Daoy (cell line): ENCODE measurements at places on chromosomes 7 and 10.
A peak's percentile ranks its signal among the peaks of the same experiment; 100 is the strongest.

DNA sequence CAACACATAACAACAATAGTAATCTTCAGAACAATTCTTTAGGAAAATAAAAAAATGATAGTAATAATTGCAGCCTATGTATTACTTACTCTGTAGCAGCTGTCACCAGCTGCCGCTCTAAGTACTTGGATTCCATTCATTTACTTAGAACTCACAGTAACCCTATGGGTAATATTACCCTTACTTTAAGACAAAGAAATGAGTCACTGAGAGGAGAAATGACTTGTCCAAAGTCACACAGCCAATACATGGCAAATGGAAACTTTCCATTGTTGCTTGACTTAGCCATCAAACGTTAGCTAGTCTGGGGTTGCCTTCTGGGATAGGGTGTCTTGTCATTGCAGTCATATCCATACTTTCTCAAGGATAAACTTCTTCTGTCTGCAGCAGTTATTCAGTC lies 3.6 kb downstream of the CCNY start:
- no peak for DNase-seq

DNA sequence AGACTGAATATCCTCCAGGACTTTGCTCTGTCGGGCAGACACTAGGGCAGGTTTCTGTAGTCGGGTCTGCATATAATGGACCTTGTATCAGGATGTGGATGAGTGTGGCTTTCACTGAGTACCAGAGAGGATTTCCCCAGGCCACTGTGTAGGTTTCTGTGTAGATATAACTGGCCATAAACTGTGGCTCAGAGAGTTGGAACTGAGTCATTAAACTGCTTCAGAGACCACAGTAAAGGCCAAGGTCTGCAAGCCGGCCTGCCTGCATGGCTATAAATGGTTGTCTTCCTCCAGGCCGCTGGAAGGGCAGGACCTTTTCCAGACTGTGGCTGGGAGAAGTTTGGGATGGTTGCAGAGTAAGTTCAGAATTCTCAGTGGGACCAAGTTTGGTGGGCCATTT lies 16.9 kb downstream of the ZNF92 start:
- DNase-seq, result no peak

- DNase-seq, result no peak
Measured at GRCh38 chr7:13442226-13442625, 547.2 kb downstream of the ETV1 start.

GRCh38 chr10:67609996-67610793 lies 85.8 kb downstream of the CTNNA3 start:
- DNase-seq, result no peak

- DNase-seq, result no peak
Measured at GRCh38 chr10:25117757-25118156, 57.0 kb upstream of the GPR158 start.

GRCh38 chr10:10804061-10804460 lies 213.6 kb upstream of the CELF2 start:
- no peak for DNase-seq

GRCh38 chr7:151057506-151057988 lies at the start of gene CDK5:
TSS of gene CDK5 (minus strand) at chr7:151057897. CDS start at chr7:151057848, 49 bp downstream.
- DNase-seq, result no peak

GRCh38 chr7:128829391-128830166 lies 627 bp upstream of the FLNC start:
- DNase-seq, result peak; percentile 91

DNA sequence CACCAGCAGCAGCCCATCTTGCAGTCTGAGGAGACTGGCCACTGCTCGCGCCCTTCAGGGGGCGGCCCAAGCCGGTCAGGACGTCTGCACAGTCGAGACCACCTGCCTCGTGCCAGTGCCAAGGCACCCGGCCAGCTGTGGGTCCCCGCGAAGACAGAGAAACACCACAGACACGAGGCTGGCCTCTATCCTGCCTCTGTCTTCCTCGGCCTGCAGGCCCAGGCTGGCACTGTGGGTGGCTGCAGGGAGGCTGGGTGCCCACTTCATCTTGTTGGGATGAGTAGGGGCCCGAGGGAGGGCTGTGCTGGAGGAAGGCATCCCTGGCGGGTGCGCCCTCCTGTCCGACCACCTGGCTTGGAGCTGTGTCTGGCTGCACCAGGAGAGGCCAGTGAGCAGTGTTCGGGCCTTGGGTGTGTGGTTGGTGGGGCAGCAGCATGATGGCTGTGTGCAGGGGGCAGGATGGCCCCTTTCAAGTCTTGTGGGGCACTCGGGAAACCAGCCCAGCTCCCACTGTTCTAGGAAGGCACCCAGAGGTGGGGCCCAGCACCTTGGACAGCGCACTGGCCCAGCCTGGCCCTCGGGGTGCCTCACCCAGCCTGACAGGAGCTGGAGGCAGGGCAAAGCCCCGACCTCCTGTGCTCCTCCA lies 7.3 kb downstream of the DPYSL4 start:
- DNase-seq, result no peak
